Ureter (tissue), 1 donor: ENCODE measurements at places on chromosomes 5 and 9. TPM values are rescaled to one million over a fixed set of nuclear protein-coding genes. Genes with fewer than 3 reads are reported as not detected.
A peak's percentile ranks its signal among the peaks of the same experiment; 100 is the strongest.

- peak; percentile 47 for DNase-seq
Measured at GRCh38 chr9:107480386-107480789, 9.2 kb downstream of the KLF4 start.

- no peak for DNase-seq
Measured at GRCh38 chr5:157477814-157478494, 17.9 kb downstream of the NIPAL4 start.

DNA sequence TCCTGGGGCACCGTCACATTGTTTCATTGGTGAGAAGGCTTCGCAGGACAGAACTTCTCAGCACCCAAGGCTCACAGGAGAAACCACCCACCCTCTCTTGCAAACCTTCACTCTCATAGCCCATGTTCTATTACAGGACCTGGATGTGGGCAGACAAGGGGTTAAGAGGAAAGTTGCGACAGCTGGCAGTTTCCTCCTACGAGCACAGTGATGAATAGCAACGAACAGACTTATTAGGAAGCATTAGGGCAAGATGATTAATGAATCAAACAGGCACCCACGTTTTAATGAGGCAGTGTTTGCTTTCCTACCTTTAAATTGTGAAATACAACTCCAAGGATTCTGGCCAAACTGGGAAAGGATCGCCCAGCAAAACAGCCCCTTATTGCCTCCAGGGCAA, 339.3 kb downstream of the DRD1 start:
- no peak for DNase-seq

GRCh38 chr5:163163858-163164257, 273.5 kb upstream of the CCNG1 start:
- DNase-seq: no peak

DNA sequence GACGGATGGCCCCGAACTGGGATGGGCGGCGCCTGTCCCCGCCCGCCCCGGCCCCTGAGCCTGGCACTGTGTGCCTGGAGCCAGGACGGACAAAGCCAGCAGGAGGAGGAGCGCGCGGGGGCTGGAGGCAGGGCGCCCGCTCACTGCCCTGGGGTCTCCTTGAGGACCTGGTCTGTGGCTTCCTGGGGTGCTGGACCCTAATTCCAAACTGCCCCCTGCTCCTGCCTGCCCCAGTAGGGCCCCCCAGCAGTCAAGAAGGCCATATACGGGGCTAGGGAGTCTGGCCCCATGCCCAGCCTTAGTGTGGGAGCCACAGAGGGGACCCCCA, 29.2 kb upstream of the RXRA start:
- no peak for DNase-seq

- DNase-seq: no peak
Measured at GRCh38 chr5:116605310-116606070, 30.9 kb upstream of the SEMA6A start.

The PCDHGA3 gene
- total RNA-seq: 2.9 TPM

DNA sequence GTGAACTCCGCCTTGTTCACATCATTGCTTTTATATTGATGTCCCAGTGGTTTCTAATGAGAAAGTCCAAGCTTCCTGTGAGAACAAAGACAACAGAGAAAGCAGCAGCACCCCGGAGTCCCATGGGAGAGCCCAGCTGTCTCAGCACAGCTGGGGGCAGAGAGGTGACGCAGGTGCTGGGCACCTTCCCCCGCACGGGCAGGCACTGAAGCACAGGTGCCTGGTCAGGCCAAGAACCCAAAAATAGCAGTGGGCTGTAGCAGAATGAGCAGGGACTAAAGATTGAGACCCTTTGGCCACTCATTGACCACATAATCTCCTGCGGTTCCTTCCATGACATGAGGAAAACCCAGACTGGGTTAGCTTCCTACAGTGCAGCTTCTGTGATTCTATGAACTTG, 18.8 kb downstream of the SRD5A1 start:
- DNase-seq: no peak

DNA sequence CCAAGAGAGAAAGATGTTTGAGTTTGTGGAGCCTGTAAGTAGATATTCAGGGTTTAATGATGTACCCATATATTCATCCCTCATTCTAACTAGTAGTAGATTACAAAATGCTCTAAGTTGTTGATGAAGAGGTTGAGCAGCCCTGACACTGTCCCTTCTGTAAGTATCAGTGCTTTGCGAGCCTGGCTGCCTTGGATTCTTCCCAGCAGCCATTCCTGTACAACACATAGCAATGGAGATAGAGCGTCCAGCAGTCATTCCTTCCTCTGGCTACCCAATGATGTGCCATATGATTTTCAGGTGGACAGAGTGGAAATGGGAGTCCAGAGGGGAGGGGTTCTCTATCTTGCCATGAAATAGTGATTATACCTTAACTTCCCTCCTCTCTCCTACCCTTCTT, 124.1 kb downstream of the ARHGAP26 start:
- DNase-seq: no peak

The UGCG gene
- 52.1 TPM for total RNA-seq

GRCh38 chr5:66100851-66101250, 43.2 kb upstream of the SREK1 start:
- DNase-seq: no peak

GRCh38 chr5:62650197-62650596, 71.6 kb downstream of the LRRC70 start:
- DNase-seq: no peak

The SYK gene
- 52.9 TPM for total RNA-seq

DNA sequence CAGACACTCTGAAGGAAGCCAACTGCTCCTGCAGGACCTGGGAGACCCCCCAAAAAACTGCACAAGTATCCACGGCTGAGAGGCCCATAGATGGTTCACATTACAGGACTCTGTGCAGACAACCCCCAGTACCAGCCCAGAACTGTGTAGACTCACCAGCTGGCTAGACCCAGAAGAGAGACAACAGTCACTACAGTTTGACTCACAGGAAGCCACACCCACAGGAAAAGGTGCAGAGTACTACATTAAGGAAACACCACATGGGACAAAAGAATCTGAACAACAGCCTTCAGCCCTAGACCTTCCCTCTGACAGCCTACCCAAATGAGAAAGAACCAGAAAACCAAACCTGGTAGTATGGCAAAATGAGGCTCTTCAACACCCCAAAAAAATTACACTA, 281.2 kb upstream of the RGMB start:
- DNase-seq: no peak

DNA sequence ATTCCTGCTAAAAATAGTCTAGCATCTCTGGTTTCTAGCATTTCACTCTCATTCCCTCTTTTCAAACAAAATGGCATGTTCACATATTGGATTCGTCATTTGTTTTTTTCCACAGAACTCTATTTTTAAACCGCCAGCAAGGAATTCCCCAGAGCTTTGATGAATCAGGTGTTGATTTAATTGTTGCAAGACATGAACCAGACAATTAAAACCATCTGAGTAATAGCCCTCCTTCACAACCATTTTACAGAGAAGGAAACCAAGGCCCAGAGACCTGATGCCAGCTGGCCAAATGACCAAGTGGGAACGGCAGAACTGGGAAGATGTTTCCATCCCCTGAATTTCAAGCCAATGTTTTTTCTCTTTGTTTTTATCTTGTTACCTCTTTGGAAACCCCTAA, 167.0 kb downstream of the CAAP1 start:
- DNase-seq: no peak

DNA sequence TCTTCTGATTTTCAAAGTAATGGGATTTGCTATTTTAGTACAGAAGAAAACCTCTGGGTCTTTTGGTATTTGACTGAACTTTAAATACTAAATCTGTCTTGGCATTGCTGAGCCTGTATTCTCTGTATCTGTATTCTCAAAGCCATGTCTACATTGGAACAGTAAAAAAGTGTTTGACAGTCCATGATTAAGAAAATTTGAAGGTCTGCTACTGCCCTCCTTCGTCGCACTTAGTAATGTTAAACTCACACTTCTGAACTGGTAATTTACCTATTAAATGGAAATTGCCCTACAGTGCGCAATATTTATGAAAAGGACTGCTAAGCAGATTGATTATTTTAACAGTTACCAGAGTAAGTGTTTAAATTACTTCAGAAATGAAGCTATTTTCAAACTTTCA, 165.7 kb upstream of the SMC2 start:
- no peak for DNase-seq

The LRRTM2 gene
- total RNA-seq: not detected

- no peak for DNase-seq
Measured at GRCh38 chr9:84731696-84732095, 62.2 kb downstream of the NTRK2 start.

DNA sequence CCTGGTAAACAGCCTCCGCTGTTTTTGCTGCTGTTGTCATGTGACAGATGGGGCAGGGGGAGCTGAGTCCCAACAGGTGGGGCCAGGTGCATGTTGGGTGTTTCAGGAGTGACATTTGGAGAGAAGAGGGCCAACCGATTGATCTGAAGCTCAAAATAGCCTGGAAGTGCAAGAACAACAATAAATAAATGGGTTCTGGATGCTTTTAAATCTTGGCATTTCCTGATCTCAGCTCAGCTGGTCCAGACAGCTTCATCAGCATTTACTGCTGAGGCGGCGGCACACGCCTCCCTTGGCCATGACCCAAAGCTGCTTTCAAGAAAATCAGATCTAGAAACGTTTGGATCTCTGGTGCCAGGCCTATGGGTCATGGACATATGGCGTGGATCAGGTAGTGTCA, 70.5 kb downstream of the PPARGC1B start:
- DNase-seq: no peak
